ENCODE measurements at places on chromosomes 5 and 9. TPM values are rescaled to one million over a fixed set of nuclear protein-coding genes. Genes with fewer than 3 reads are reported as not detected.

Gene CLIC3
- total RNA-seq = 80.7 TPM

Gene NR2F1
- total RNA-seq = 83.2 TPM

DNA sequence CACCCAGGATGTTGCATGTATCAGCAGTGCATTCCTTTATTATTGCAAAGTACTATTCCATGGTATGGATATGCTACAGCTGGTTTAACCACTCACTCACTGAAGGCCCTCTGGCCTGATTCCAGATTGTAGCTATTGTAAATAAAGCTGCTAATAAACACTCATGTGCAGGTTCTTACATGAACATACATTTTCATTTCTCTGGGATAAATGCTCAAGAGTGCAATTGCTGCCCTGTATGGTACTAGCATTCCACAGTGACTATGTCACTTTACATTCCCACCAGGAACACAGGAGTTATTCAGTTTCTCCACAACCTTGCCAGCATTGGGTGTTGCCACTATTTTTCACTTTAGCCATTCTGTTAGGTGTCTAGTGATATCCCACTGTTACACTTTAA, 267.6 kb downstream of the SPOCK1 start:
- no peak for DNase-seq

DNA sequence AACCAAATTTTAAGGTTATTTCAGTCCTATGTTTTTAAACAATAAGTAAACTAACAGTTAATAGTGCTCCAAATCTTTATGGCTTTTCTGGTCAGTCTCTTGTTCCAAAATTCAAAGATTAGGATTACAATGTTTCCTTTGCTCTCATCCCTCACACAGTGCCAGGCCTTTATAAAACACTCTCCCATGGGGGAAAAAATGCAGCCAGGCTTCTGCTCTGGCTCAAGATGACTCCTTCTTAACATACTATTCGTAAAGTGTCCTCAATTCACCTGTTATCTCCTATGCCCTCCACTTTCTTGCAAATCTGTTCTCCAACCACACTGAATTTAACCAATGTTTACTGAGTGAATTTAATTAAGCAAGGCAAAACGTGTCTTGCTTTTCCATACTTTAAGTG, 1.4 kb downstream of the CEP120 start:
- no peak for DNase-seq

DNA sequence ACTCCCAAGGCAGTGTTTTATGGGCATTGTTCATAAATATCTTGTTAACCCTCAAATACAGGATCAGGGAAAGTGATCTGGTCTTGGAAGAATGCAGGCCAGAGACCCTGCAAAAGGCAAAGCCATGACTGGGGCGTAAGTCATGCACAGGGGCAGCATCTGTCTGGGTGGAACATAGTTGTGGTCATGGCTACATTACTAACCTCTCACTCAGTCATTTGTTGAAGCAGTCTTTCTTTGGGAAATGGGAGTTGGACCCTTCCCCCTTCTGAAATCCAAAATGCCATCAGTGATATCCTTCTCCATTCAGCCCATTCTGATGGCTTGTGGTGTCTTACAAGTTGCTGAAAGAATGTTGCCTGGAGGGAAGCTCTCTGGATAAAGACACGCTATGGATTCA, 68.1 kb downstream of the GDNF start:
- no peak for DNase-seq

DNA sequence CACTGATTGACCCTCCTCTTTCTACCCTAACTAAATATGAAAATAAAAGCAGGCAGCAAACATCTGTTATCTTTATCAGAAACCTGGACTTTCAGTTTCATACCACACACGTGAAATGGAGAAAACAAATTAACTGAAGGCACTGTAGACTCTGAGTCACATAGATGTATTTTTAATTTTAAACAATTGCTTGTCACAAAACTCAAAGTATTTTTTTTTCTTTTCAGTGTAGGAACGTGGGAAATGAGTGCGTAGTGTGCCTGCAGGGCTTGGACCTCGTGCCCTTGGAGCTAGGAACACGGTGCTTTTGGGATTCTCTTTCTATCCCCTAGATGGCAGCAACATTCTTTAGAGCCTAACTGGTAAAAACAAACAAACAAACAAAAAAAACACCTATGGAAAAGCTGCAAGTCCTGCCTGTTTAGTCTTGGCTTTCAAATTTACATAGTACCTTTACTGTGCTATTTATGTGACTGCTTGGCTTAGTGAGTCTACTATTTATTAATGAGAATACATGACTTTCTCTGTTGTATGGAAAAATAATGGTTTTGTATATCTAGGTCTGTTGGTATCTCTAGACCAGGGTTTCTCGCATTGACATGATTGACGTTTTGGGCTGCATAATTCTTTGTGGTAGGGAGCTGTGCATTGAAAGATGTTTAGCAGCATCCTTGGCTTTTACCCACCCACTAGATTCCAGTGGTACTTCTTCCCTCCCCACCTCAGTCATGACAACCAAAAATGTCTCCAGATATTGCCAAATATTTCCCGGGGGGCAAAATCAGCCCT, 16.8 kb upstream of the ACTBL2 start:
- DNase-seq = no peak

DNA sequence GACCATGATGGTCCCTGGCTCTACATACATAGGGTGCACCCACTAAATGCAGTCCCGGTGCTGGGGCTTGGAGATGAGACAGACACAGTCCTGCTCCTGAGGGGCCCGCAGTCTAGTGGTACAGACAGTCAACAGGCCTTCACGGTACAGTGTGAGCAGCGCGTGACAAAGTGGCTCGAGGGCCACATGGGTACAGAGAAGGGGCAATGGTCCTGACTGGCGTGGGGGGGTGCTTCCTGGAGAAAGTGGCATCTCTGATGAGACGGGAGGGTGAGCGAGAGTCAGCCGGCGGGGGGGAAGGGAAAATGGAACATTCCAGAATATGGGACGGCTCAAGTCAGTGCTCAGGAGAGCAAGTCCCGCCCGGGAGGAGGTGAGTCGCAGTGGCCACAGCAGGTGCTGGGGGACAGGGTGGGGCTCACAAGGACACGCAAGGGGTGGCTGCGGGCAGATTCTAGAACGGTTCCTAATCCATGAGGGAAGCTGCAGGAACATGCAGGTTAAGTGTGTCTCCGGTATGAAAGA, 38.0 kb downstream of the WHRN start:
- DNase-seq = no peak

GRCh38 chr9:4262735-4263141, 37.1 kb downstream of the GLIS3 start:
- DNase-seq = no peak

DNA sequence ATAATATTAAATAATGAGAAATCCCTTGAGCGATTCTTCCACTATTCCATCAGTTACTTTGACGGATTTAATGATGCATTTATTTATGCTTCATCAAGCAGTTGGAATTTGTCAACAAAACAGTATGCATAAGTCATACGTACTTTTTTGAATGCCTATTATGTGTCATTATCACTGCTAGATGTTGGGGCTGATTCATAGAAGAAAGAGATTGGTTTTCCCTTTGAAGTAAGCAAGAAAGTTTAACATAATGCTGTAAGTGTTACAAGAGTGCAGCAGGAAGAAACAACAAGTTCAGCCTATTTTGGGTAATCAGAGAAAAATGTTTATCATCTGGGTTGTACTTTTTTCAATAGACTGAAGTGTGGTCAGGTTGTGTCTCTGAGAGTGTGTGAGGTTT, 121.2 kb upstream of the RANBP3L start:
- no peak for DNase-seq

DNA sequence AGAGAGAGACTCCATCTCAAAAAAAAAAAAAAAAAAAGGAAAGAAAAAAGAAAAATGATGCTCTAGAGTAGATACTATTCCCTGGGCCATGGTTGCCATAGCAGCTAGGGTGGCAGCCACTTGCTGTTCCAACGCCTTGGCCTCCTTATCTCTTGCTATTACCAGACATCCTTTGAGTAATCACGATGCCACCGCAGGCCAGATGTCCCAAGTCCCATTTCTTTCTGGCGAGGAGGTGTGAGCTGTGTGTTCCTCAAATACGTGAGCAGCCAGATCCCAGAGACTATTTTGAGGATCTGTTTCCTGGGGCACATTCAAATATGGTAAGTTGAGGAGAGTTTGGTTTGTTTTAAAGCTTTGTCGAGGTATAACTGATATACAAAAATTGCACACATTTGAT, 23.4 kb upstream of the GFPT2 start:
- no peak for DNase-seq

GRCh38 chr5:154194345-154195329, 4.1 kb downstream of the GALNT10 start:
- DNase-seq = no peak
